ENCODE measurements at places on chromosomes 16 and 17.

- no peak for DNase-seq
These were observed 117.0 kb downstream of the METRNL start for GRCh38 chr17:83196366-83196765.

DNA sequence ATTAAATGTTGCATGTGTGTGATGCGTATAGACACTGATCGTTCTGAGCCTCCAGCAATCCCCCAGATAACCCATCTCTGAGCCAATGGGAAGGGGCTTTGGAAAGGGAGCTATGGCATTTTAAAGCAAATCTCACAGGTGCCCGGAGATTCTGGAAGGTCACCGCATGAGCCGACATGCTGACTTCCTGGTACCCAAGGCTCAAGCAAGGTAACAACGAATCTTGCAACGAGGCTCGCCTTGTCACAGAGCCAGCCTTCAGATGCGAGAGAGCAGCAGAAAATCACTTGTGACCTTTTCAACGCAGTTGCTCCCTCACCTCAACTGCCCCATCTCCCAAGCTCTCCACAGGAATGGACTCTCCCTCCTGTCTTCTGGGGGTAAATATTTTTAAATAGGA is 154.8 kb upstream of the CDH5 start:
- DNase-seq: no peak

GRCh38 chr17:38706505-38707216 is 1.6 kb downstream of the MLLT6 start:
- no peak for DNase-seq

GRCh38 chr17:74202938-74203337 is 540 bp upstream of the RPL38 start:
- no peak for DNase-seq

- DNase-seq: no peak
These were observed 120.6 kb downstream of the TANC2 start for GRCh38 chr17:63086483-63087185.

- DNase-seq: no peak
These were observed 126.6 kb downstream of the OR1D5 start for GRCh38 chr17:2936771-2937321.

GRCh38 chr17:39099663-39100286 is 51.7 kb downstream of the PLXDC1 start:
- DNase-seq: no peak

DNA sequence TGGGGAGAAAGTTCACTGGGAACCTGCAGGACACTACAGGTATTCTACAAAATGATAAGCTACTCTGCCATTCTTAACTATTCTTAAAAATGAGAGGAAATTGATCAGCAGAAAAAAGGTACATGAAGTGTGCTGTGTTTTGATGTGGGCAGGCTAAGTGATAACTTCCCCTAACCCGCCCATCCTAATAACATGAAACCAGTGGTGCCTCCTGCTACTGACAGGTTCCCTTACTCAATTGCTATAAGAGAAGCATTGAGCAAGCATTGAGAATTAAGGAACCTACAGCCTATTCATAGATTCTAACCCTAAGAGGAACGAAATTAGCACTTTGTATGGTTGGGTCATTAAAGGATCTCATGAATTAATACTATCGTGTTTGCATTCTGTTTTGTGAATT is 18.9 kb downstream of the XYLT1 start:
- no peak for DNase-seq

DNA sequence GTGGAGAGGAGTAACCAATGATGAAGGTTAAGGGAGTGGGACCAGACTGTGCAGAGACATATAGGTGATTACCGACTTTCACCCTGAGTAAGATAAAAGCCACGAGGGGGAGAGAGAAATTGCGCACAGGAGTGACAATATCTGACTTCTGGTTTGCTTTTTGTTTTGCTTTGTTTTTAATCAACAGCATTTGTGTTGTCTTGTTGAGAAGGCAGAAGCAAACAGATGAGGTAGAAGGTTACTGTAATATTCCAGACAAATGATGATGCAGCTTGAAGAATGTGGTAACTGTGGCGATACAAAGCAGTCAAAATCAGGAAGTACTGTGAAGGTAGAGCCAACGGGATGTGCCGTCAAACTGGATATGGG is 7.5 kb downstream of the PELP1 start:
- no peak for DNase-seq

DNA sequence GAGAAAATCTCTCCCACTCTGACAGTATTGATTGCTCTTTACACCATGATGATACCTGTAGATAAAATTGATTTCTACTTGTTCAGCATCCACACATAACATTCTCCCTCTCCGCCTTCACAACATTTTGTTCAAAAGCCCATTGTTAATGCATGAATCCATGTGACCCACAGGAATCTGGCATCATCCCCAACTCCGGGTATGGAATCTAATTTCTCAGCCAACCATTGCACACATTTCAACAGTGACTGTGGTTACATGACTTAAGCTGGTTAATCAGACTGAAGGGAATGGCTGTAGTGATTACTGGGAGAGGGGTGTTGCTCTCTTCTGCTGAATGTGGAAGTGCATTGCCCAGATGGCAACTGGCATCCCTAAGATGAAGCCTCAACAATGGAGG is 161.4 kb upstream of the C16orf82 start:
- DNase-seq: no peak

DNA sequence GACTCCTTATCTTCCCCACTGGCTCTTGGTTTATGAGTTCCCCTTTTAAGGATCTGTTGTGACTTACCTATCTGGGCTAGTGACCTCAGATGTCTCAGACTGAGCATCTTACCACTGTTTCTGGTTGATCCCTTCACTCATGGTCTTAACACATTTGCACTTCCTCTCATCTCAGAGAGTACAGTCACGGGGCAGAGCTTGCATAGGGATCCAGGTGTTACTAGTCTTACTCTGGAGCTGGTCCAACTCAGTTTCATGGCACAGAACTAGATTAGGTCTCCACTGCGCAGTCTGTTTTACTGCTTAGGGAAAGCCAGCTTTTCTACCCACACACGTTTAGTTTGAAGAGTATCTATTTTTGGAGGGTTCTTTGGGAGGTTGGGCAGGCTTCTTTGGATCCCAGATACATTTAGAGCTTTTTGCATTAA is 10.2 kb downstream of the GABARAPL2 start:
- no peak for DNase-seq

Measured in forelimb muscle (tissue), 1 donor.